ENCODE measurements at places on chromosomes 1 and 21. TPM values are rescaled to one million over a fixed set of nuclear protein-coding genes. Genes with fewer than 3 reads are reported as not detected.
A peak's percentile ranks its signal among the peaks of the same experiment; 100 is the strongest.

Gene KCNE2
- polyA plus RNA-seq, result not detected

Gene MROH9
- polyA plus RNA-seq, result not detected

Gene TRAF3IP3
- 0.12 TPM for polyA plus RNA-seq

Gene TMEM269
- 0.14 TPM for polyA plus RNA-seq

DNA sequence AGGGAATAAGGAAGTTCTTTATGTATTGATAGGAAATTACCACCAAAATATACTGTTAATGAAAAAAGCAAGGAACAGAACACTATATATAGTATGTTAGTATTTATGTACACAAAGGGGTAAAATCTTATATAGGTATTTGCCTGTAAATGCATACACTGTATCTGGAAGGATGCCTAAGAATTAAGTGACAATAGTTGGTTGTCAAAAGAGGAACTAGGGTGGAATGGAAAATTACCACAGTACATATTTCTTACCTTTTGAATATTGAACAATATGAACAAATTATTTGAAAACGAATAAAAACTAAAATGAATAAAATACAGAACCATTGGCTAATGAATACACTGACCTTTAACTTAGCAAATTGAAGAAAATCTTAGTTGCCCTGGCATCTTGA is 13.6 kb downstream of the ARPC5 start:
- H3K36me3 ChIP-seq, result peaks cover 5% of the 10 kb centered on the region
- no peak overlapping the region for H3K27ac ChIP-seq
- no peaks in the 10 kb centered on the region for H3K4me1 ChIP-seq
- H3K4me3 ChIP-seq, result no peak overlapping the region
- DNase-seq, result no peak
- no peaks in the 10 kb centered on the region for H3K27me3 ChIP-seq

DNA sequence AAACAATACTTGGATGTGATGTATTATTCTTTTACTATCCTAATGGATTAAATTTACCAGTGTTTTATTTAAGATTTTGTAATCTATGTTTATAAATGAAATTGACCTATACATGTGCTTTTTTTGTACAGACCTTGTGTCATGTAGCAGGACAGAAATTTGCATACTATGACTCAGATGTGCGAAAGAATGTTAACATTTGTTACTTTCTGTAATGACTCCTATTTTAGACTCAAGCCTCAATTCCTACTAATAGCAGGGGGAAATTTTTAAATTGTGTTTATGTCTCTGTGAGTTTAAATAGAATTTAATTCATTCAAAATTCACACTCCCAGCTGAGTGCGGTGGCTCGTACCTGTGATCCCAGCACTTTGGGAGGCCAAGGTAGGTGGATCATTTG is 21.8 kb upstream of the RIMKLA start:
- H3K36me3 ChIP-seq, result no peaks in the 10 kb centered on the region
- no peak overlapping the region for H3K27ac ChIP-seq
- no peak overlapping the region for H3K4me3 ChIP-seq
- no peaks in the 10 kb centered on the region for H3K4me1 ChIP-seq
- H3K27me3 ChIP-seq, result peaks cover 2% of the 10 kb centered on the region
- DNase-seq, result no peak

GRCh38 chr1:54173681-54174080 is 20.9 kb upstream of the CDCP2 start:
- 0 out of 2 replicates have a peak, but pooled peaks cover 2% of the 10 kb centered on the region for H3K4me1 ChIP-seq
- DNase-seq, result no peak
- no peak overlapping the region for H3K4me3 ChIP-seq
- peaks cover 2% of the 10 kb centered on the region for H3K36me3 ChIP-seq
- H3K27ac ChIP-seq, result no peak overlapping the region
- no peaks in the 10 kb centered on the region for H3K27me3 ChIP-seq

DNA sequence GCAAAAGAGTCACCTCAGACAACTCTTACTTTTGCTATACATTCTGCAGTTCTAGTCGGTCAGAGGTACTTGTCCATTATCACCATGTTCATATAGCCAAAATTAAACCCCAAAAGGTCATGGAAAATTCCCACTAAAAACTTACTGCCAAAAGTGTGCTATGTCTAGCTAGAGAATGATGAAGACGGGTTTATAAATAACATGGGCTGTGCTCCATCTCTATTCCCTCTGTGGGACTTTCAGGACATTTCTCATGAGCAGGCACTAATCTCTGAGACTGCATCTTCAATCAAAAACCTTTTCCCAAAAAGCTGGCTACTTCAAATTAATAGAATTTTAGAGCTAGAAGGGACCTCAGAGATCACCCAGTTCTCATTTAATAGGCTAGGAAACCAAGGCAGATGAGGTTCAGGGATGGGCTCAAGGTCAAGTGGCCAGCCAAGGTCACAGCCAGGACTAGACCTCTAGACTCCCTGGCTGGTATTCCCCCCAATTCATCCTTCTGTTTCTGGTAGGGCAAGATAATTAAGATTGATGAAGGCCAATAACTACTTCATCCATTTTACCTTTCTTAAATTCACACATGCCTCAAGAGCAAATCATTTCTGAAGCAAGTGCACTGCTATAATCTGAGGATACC is 21.0 kb upstream of the MOB3C start:
- H3K36me3 ChIP-seq, result peaks cover 19% of the 10 kb centered on the region
- DNase-seq, result no peak
- no peak overlapping the region for H3K4me3 ChIP-seq
- H3K4me1 ChIP-seq, result no peaks in the 10 kb centered on the region
- H3K27me3 ChIP-seq, result no peaks in the 10 kb centered on the region
- H3K27ac ChIP-seq, result no peak overlapping the region

DNA sequence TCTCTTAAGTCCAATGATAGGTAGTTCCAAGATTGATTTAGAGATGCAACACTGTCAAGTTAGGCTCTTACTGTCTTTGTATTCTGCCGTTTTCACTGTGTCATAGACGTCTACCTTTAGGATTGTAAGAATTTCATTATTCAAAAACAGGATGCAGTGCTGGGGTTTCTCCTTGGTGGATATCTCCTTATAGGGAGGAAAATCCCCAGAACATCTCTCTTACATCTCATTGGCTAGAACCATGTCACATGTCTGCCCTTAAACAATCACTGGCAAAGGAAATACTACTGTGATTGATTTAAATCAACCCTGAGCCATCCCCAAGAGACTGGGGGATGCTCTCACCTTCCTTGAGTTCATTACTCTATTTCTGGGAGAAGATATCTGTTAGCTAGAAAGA is 10.9 kb upstream of the FUBP1 start:
- H3K4me1 ChIP-seq, result peaks cover 6% of the 10 kb centered on the region
- no peak overlapping the region for H3K27ac ChIP-seq
- H3K36me3 ChIP-seq, result peaks cover 5% of the 10 kb centered on the region
- H3K27me3 ChIP-seq, result no peaks in the 10 kb centered on the region
- no peak overlapping the region for H3K4me3 ChIP-seq
- no peak for DNase-seq

GRCh38 chr1:113205980-113206766 is 133.2 kb downstream of the LRIG2 start:
- H3K27me3 ChIP-seq, result peaks cover 7% of the 10 kb centered on the region
- no peak overlapping the region for H3K27ac ChIP-seq
- no peak overlapping the region for H3K4me3 ChIP-seq
- no peak for DNase-seq

GRCh38 chr1:85229574-85230097 is 28.8 kb upstream of the SYDE2 start:
- no peaks in the 10 kb centered on the region for H3K27me3 ChIP-seq
- H3K4me3 ChIP-seq, result no peak overlapping the region
- no peak overlapping the region for H3K27ac ChIP-seq
- H3K4me1 ChIP-seq, result peaks cover 9% of the 10 kb centered on the region
- DNase-seq, result no peak

DNA sequence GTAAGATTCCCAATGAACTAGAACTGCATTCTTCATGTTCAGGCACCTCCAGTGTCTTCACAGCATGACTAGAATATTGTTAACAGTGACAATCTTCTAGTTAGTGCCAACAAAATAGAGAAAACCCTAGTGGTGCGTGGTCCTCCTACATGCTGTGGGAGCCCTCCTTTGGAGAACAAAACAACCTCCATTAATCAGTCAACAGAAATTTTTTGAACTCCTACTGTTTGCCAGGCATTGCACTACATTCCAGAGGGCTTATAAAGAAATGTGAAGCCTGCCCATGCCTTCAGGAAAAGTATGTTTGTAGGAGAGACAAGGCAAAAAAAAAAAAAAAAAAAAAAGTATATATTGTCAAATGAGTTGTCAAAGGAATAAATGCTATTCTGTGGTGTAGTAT is 252.7 kb downstream of the LRRC40 start:
- no peak for DNase-seq
- H3K27ac ChIP-seq, result no peak overlapping the region
- no peaks in the 10 kb centered on the region for H3K27me3 ChIP-seq
- no peaks in the 10 kb centered on the region for H3K36me3 ChIP-seq

- H3K27ac ChIP-seq, result peak overlapping the region; percentile 92
- no peaks in the 10 kb centered on the region for H3K36me3 ChIP-seq
- H3K4me3 ChIP-seq, result peak overlapping the region; percentile 7
- H3K4me1 ChIP-seq, result peaks cover 35% of the 10 kb centered on the region
- DNase-seq, result peak; percentile 98
- H3K27me3 ChIP-seq, result no peaks in the 10 kb centered on the region
These were observed 2.5 kb upstream of the MEF2D start for GRCh38 chr1:156502894-156503697.

- no peak for DNase-seq
- no peak overlapping the region for H3K27ac ChIP-seq
- no peaks in the 10 kb centered on the region for H3K4me1 ChIP-seq
These were observed 314.1 kb downstream of the DISC1 start for GRCh38 chr1:231940701-231941100.

GRCh38 chr1:14604414-14604813 is 5.9 kb downstream of the KAZN start:
- DNase-seq, result no peak
- peaks cover 2% of the 10 kb centered on the region for H3K4me1 ChIP-seq
- peaks cover 9% of the 10 kb centered on the region for H3K27me3 ChIP-seq
- no peak overlapping the region for H3K27ac ChIP-seq
- H3K36me3 ChIP-seq, result no peaks in the 10 kb centered on the region

DNA sequence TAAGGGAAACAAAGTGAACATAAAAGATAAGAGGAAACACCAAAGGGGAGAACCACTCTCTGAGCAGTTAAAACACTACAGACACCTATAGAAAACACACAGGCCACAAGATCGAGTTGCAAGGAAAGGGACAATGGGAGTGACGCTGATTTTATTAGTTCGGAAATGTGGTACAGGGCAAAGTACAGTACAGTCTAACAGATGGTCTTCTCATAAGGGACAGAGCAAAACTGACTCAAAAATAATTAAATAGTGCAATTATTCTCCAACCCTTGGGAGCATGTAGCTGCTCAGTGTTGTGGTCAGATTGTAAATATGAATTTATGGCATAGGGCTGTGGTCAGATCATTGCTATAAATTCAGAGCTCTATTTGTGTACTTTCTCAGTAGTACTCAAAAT is 352.0 kb downstream of the USH2A start:
- no peaks in the 10 kb centered on the region for H3K27me3 ChIP-seq
- H3K27ac ChIP-seq, result no peak overlapping the region
- DNase-seq, result no peak
- H3K4me3 ChIP-seq, result no peak overlapping the region
- H3K36me3 ChIP-seq, result no peaks in the 10 kb centered on the region
- H3K4me1 ChIP-seq, result peaks cover 6% of the 10 kb centered on the region

DNA sequence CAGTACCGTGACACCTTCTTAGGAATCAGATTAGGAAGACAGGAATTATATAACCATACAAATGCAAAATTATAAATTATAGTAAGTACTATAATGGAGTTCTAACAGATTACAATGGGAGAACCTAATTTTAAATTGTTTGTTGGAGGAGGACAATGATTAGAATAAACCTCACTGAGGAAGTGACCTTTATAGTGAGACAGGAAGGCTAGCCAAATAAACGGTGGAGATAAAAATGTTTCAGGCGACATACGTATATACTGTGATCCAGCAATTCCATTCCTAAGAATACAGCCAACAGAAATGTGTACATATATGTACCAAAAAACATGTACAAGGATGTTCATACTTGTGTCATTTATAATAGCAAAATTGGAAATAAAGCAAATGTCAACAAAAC is 15.2 kb downstream of the SYNJ1 start:
- no peak overlapping the region for H3K27ac ChIP-seq
- no peaks in the 10 kb centered on the region for H3K4me1 ChIP-seq
- no peaks in the 10 kb centered on the region for H3K36me3 ChIP-seq
- no peak for DNase-seq

DNA sequence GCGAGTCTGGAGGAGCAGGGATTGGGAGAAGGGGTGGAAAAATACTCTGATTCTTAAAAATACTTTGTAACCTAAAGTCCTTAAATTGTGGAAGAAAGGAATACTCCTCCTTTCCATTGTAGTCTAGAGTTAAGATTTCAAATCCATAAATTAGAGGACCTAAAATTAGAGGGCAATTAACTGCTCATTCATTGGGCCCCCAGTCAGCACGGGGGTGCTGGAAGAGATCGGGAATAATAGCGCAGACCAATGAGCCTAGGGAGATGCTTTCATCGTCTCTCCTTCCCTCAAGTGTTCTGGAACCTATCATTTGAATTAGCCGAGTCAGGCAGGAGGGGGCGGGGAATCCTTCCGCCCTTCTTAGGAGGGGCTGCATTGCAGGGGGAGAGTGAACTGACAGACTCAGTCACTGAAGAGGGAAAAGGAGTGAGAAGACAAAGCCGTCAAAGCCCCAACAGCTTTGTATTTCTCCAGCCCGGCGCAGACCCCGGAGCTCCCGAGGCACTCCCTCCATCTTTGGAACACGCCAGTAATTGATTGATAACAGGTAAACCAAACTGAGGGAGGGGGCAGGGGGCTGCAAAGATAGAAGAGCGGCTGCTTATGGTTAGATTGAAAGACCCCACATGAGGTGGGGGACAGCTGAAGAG is at the start of gene MLLT11:
MLLT11 (plus strand) TSS at position 391 of the 650 bp plus-strand sequence. CDS start 6,828 bp downstream, outside the sequence.
- peak; percentile 69 for DNase-seq
- peaks cover 17% of the 10 kb centered on the region for H3K36me3 ChIP-seq
- peak within 1 kb of the TSS; percentile 99 for H3K27ac ChIP-seq
- peak within 1 kb of the TSS; percentile 89 for H3K4me3 ChIP-seq
- H3K27me3 ChIP-seq, result no peaks in the 10 kb centered on the region
- peaks cover 15% of the 10 kb centered on the region for H3K4me1 ChIP-seq

DNA sequence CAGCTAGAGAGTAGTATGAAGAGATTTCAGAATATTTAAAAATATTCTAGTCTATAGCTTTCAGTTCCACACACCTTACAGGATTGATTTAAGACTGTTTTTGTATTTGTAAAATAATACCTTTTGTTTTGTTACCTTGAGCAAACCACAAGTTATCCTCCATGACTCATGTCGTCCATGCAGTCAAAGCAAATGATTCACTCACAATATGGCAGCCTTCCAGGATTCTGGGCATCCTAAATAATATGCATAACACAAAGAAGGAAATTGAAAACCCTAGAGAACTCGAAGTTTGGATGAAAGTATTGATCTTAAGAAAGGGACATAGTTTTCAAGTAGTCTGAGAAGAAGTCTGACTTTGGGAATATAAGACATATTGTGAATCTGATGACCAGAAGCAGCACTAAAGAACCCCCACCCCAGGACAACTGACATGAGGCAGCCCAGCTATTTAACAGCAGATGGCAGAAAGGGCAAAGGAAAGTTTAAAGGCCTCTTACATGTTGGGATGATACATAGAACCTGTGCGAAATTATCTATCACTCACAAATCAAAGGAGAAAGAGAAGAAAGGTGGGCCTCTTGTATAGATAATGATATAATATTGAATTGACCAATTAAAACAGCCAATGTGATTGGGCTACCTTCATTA is 857.9 kb downstream of the BRINP3 start:
- no peaks in the 10 kb centered on the region for H3K27me3 ChIP-seq
- H3K36me3 ChIP-seq, result no peaks in the 10 kb centered on the region
- DNase-seq, result peak; percentile 93
- no peaks in the 10 kb centered on the region for H3K4me1 ChIP-seq
- no peak overlapping the region for H3K27ac ChIP-seq
- no peak overlapping the region for H3K4me3 ChIP-seq

Data from IMR-90 (cell line).